ENCODE measurements at places on chromosomes 4 and X. TPM values are rescaled to one million over a fixed set of nuclear protein-coding genes. Genes with fewer than 3 reads are reported as not detected.

DNA sequence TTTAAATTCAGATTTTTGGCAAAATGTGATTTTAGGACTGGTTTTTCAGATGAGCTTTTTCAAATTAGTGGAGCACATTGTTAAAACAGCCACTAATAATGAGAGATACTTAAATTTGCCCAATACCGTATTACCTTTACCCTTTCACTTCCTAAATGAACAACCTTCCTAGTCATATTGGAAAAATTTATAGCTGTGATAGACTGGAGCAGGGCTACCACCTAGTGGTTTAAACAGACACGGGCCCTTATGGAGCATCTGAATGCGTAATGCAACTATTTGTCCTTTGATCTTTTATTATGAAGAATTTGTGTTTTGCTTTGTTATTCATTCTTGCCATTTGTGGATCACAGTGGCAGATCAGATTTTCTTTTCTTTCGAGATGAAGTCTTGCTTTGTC, 72.7 kb downstream of the KDM6A start:
- peaks cover 29% of the 10 kb centered on the region for H3K4me1 ChIP-seq
- no peak for DNase-seq
- H3K36me3 ChIP-seq, result peaks cover 3% of the 10 kb centered on the region
- no peaks in the 10 kb centered on the region for H3K27me3 ChIP-seq
- H3K4me3 ChIP-seq, result no peak overlapping the region

DNA sequence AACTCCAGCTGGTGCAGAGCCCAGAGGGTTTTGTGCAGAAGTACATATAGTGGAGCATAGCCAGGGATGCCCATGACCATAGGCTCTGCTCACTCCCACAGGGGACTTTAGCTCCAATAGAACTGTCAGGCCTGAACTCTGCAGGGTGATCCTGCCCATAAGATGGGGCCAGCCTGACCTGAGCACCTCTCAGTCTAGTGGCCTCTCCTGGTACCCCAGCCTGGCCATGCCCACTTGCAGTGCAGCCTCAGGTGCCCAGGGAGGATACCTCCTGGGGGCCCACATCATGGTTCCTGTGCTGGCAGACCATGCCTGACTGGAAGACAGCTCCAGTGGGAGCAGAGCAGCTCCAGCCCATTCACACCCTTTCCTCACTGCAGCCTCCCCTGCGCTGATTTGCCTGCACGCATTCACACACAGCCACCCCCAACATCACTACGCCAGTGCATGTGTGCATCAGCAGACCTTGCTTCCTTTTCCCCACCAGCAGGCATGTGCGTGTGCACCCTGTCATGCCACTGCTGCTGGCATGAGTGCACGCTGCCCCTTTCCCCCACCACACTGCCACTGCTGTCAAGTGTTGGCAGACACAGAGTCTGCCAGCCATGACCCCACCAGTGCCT, 53.0 kb upstream of the MMAA start:
- H3K27ac ChIP-seq, result no peak overlapping the region
- H3K36me3 ChIP-seq, result no peaks in the 10 kb centered on the region
- H3K4me1 ChIP-seq, result no peaks in the 10 kb centered on the region
- no peak overlapping the region for H3K4me3 ChIP-seq

DNA sequence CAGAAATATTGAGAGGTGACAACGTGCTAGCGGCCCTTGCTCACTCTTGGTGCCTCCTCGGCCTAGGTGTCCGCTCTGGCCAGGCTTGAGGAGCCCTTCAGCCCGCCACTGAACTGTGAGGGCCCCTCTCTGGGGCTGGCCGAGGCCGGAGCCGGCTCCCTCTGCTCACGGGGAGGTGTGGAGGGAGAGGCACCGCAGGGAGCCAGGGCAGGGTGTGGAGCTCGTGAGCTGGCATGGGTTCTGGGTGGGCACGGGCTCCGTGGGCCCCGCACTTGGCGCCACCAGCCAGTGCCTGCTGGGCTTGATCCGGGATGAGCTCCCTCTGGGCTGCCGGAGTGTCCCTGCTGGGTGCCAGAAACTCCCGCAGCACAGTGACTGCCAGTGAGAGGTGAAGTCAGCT, 16.0 kb upstream of the VAMP7 start:
- H3K4me3 ChIP-seq, result no peak overlapping the region
- peaks cover 7% of the 10 kb centered on the region for H3K27me3 ChIP-seq
- peaks cover 9% of the 10 kb centered on the region for H3K36me3 ChIP-seq
- H3K4me1 ChIP-seq, result peaks cover 4% of the 10 kb centered on the region
- no peak overlapping the region for H3K27ac ChIP-seq
- no peak for DNase-seq

DNA sequence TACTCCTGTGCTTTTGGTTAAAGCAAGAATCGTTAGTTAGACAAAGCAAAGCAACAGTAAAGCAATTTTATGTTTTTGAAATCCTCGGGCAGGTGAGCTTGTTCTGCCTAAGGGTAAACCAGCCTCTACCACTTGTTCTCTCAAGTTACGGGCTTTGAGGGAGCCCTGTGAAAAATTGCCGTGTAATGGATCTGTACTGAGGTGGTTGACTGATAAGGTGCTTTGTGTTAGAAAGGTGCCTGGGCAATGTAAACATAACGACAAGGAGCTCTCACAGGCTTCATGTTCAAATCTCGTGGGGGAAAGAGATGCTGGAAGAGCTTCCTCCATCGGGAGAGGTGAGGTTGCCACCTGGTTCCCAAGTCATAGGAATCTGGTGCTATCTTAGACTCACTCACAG, 111.8 kb downstream of the TRAPPC11 start:
- no peaks in the 10 kb centered on the region for H3K36me3 ChIP-seq
- DNase-seq, result no peak
- H3K4me3 ChIP-seq, result no peak overlapping the region
- H3K27ac ChIP-seq, result no peak overlapping the region
- peaks cover 3% of the 10 kb centered on the region for H3K27me3 ChIP-seq
- H3K4me1 ChIP-seq, result no peaks in the 10 kb centered on the region

GRCh38 chr4:95289028-95289634, 259.6 kb downstream of the UNC5C start:
- H3K4me3 ChIP-seq, result no peak overlapping the region
- no peaks in the 10 kb centered on the region for H3K36me3 ChIP-seq
- peaks cover 10% of the 10 kb centered on the region for H3K4me1 ChIP-seq
- no peak for DNase-seq

DNA sequence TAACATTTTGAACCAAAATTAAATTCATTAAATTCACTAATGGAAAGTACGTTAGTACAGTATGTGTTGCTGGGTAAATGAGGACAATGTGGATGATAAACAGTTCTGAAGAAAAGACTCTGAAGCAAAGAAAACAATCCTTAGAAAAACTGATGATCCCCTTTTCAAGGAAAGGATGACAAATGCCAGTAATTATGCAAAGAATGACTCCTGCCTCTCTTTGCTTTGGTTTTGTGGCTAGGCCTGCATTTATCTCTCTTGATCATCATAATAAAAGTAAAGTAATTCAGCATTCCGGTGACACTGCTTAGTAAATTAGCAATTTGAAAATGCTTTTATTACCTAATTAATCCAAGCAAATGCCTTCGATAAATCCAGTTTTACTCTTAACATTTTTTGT, 652.2 kb upstream of the DIPK2B start:
- no peak for DNase-seq
- no peak overlapping the region for H3K4me3 ChIP-seq
- peaks cover 10% of the 10 kb centered on the region for H3K36me3 ChIP-seq
- H3K4me1 ChIP-seq, result peaks cover 8% of the 10 kb centered on the region
- no peak overlapping the region for H3K27ac ChIP-seq
- peaks cover 3% of the 10 kb centered on the region for H3K27me3 ChIP-seq

GRCh38 chr4:163440040-163440439, 33.5 kb downstream of the TKTL2 start:
- no peak overlapping the region for H3K27ac ChIP-seq
- no peak for DNase-seq
- H3K4me1 ChIP-seq, result no peaks in the 10 kb centered on the region
- H3K36me3 ChIP-seq, result no peaks in the 10 kb centered on the region
- H3K4me3 ChIP-seq, result no peak overlapping the region

- H3K27me3 ChIP-seq, result no peaks in the 10 kb centered on the region
- H3K4me1 ChIP-seq, result peaks cover 42% of the 10 kb centered on the region
- peaks cover 26% of the 10 kb centered on the region for H3K36me3 ChIP-seq
- no peak overlapping the region for H3K27ac ChIP-seq
- DNase-seq, result no peak
- H3K4me3 ChIP-seq, result no peak overlapping the region
Observed at GRCh38 chrX:2614911-2615310, 76.2 kb upstream of the CD99 start.

DNA sequence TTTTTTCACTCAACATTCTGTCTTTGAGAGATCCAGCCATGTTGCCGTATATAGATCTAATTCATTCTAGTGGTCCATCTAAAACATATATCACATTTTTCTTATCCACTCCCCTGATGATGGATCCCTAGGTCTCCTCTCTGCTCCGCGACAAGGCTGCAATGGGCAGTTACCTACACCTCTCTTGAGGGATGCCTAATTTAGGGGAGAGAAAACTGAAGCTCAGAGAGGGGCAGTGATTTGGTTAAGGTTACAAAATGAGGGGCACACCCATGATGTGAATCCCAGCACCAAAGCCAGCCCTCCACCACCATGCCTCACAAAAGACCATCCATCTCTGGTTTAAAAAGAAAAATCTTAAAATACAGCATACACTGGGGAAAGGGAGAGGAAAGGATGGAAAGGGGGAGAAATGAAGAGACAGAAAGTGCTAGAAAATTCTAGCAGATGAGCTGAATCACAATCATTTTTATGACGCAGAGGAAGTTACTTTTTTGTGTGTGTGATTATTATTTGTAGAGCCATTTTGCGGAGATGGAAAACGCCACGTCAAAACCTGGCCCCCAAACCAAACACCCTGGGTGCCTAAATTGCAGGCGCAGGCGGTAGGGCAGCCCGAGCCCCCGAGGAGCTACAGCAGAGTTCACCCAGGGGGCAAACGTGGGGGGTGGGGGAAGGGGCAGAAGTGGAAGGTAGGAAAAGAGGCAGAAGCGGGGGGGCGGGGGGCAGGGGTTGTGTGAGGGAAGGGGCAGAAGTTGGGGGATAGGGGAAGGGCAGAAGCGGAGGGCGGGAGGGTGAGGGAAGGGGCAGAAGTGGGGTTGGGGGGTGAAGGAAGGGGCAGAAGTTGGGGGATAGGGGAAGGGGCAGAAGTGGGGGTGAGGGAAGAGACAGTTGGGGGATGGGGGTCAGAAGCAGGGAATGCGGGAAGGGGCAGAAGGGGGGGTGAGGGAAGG, 1.3 kb upstream of the TSPYL2 start:
- H3K4me1 ChIP-seq, result peaks cover 35% of the 10 kb centered on the region
- peak overlapping the region; percentile 98 for H3K27ac ChIP-seq
- H3K36me3 ChIP-seq, result peaks cover 6% of the 10 kb centered on the region
- H3K27me3 ChIP-seq, result no peaks in the 10 kb centered on the region
- peak overlapping the region; percentile 76 for H3K4me3 ChIP-seq

DNA sequence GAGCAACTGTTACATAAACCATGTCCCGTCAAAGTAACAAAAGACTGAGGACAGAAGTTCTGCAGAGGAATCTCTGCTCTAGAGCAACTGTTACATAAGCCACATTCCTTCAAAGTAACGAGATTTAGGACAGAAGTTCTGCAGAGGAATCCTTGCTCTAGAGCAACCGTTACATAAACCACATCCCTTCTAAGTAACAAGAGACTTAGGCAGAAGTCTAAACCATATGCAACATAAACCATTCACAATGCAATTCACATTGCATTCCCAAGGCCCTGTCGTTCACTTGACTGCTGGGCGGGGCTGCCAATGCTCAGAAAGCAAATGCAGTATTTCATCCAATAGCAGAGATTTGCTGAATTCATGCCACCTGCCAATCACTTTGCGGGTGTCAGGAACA, 124.4 kb upstream of the PUDP start:
- H3K36me3 ChIP-seq, result no peaks in the 10 kb centered on the region
- no peaks in the 10 kb centered on the region for H3K4me1 ChIP-seq
- no peak overlapping the region for H3K4me3 ChIP-seq
- no peaks in the 10 kb centered on the region for H3K27me3 ChIP-seq
- H3K27ac ChIP-seq, result no peak overlapping the region

DNA sequence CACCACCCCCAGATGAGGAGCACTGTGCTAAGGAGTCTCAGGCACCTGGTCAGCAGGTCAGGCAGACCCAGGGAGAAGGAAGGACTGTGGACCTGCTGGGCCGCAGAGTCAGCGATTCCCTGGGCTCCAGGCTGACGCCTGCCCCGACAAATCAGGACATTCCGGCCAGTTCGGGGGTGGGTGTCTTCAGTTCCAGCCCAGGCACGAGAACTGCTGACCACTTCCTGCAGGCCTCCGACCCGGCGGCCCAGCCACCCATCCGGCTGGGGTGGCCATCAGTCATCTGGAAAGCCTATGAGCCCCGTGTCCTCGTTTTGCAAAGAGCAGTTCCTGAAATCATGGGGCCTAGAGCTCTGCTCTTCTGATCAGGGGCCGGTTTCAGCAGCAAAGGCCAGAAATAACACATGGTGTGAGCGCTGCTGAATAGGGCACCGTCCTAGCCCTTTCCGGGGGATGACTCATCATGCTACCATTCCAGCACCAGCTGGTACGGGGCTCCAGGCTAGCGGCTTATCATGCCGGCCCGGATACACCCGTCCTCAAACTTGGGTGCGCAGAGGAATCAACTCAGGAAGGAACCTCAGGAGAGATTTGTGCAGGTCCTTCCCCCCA, 7.8 kb upstream of the SH3TC1 start:
- H3K4me1 ChIP-seq, result peaks cover 14% of the 10 kb centered on the region
- no peaks in the 10 kb centered on the region for H3K27me3 ChIP-seq
- no peaks in the 10 kb centered on the region for H3K36me3 ChIP-seq
- no peak overlapping the region for H3K4me3 ChIP-seq
- H3K27ac ChIP-seq, result no peak overlapping the region

DNA sequence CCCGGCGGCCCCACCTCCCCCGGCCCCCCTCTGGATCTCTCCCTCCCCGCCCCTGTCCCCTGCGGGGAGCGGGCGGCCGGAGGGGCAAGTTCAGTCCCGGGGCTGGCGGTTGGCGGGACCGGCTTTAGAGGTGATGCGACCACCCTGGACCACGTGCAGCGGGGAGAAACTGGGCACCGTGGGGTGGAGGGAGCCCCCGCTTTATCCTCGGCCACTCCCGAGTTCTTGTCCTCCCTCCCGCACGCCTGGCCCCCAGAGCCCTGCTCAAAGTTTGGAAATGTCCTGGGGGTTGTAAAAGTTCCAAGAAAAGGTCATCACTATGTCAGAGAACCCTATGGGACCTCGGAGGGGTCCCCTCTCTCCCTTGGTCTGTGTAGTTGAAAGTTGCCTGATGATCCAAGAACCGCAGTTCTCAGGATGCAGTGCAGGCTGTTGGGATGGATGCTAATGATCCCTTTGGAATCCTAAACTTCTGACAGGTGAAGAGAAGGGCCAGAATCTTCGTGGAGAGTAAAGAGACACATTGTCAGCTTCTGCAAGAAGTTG, 411 bp upstream of the VEGFC start:
- H3K27me3 ChIP-seq, result peaks cover 34% of the 10 kb centered on the region
- H3K4me1 ChIP-seq, result peaks cover 14% of the 10 kb centered on the region
- no peaks in the 10 kb centered on the region for H3K36me3 ChIP-seq
- H3K27ac ChIP-seq, result no peak overlapping the region
- no peak overlapping the region for H3K4me3 ChIP-seq
- no peak for DNase-seq

GRCh38 chr4:177975315-177975987, 533.2 kb upstream of the AGA start:
- H3K27ac ChIP-seq, result no peak overlapping the region
- H3K4me1 ChIP-seq, result no peaks in the 10 kb centered on the region
- DNase-seq, result no peak
- H3K27me3 ChIP-seq, result no peaks in the 10 kb centered on the region
- H3K36me3 ChIP-seq, result no peaks in the 10 kb centered on the region

- H3K27me3 ChIP-seq, result peaks cover 3% of the 10 kb centered on the region
- H3K36me3 ChIP-seq, result no peaks in the 10 kb centered on the region
- DNase-seq, result peak; percentile 5
Observed at GRCh38 chrX:10199212-10199611, 42.4 kb downstream of the CLCN4 start.

TGIF2LX gene
- not detected for total RNA-seq

MAGEB10 gene
- total RNA-seq, result not detected

TMEM165 gene
- 62.5 TPM for total RNA-seq

DOK7 gene
- total RNA-seq, result not detected
